Natural killer cell (primary cell): ENCODE measurements at places on chromosomes 1 and 21. TPM values are rescaled to one million over a fixed set of nuclear protein-coding genes. Genes with fewer than 3 reads are reported as not detected.

GRCh38 chr1:209647156-209647555, 5.1 kb downstream of the LAMB3 start:
- H3K27me3 ChIP-seq: no peaks in the 10 kb centered on the region
- H3K36me3 ChIP-seq: no peaks in the 10 kb centered on the region
- H3K27ac ChIP-seq: no peak overlapping the region
- no peak overlapping the region for H3K4me3 ChIP-seq

GRCh38 chr1:111535256-111536191, 32.1 kb upstream of the ADORA3 start:
- no peak for DNase-seq
- H3K4me3 ChIP-seq: no peak overlapping the region
- H3K27ac ChIP-seq: no peak overlapping the region
- no peaks in the 10 kb centered on the region for H3K4me1 ChIP-seq
- no peaks in the 10 kb centered on the region for H3K36me3 ChIP-seq

GRCh38 chr21:25115021-25115420, 492.3 kb downstream of the MRPL39 start:
- no peaks in the 10 kb centered on the region for H3K4me1 ChIP-seq
- H3K4me3 ChIP-seq: no peak overlapping the region
- DNase-seq: no peak

DNA sequence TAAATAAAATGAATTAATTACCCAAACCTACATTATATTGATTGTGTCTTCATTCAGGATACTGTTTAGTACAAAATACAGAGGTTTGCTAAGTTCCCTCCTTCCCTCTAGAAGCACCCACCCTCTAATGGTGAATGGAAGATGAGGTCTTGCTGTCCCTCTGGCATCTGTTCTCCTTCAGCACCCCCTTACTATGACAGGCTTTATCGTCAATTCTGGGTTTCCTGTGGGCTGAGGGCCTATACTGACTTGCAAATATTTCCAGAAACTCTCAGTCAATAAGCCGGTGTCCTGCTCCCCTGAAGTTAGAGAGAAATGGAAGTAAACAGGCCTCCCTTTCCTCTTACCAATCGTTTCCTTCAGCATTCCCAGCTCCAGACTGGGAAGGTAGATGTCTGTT, 13.2 kb downstream of the LAX1 start:
- H3K4me1 ChIP-seq: no peaks in the 10 kb centered on the region
- peaks cover 24% of the 10 kb centered on the region for H3K36me3 ChIP-seq
- H3K27ac ChIP-seq: no peak overlapping the region
- no peak for DNase-seq

DNA sequence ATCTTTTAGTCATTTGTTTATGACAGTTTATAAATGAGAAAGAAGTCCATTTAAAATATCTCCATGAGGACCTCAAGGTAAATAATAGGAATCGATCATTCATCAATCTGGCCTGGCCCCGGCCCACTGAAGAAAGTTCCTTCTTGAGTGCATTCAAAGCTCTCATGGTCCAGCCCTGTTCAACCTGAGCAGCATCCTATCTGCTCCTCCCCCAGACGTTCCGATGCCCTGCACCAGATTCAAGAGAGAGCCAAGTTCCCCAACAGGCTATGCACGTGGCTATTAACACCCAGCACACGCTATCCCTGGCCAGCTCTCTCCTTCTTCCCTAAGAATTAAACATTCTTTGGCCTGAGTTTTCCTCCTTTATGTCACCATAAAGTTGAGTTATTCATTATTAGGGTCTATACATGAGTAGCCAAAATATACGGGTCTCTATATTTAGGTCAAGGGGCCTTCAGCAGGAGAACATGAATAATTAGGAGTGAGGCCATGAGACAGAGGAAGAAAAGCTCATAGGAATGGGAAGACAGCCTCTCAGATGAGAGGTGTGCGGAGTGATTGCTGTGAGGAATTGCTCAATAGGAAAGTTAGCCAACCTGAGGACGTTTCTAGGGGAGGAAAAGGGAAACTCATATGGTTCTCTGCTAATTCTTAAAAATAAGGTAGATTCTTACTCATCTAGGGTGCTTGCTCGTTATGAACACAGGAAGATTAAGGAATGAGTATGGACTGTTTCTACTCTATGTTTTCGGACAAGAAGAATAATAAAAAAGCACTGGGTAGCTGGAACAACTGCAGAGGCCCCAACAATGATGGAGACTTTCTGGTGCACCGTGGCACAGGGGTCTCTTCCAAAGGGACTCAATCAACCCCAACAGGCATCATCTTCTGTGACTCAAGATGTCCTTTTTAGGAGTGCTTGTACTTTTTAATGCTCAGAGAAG, 23.6 kb downstream of the RUNX1 start:
- H3K36me3 ChIP-seq: peaks cover 9% of the 10 kb centered on the region
- DNase-seq: no peak
- no peaks in the 10 kb centered on the region for H3K27me3 ChIP-seq
- peak overlapping the region; percentile 85 for H3K27ac ChIP-seq

DNA sequence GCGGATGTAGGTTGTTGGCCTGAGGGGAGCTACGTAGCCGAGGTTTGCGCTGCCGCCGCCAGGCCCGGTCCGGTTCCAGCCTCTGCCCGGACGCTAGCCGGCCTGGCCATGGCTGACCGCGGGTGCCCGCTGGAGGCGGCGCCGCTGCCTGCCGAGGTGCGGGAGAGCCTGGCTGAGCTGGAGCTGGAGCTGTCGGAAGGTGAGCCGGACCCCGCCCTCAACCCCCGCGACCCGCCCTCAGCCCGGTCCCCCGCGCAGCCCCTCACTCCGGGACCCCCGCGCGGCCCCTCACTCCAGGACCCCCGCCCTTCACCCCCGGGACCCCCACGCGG, 299 bp downstream of the DIP2A start:
- DNase-seq: no peak
- peak overlapping the region; percentile 30 for H3K27ac ChIP-seq
- peak overlapping the region; percentile 52 for H3K4me3 ChIP-seq
- peaks cover 28% of the 10 kb centered on the region for H3K4me1 ChIP-seq

DNA sequence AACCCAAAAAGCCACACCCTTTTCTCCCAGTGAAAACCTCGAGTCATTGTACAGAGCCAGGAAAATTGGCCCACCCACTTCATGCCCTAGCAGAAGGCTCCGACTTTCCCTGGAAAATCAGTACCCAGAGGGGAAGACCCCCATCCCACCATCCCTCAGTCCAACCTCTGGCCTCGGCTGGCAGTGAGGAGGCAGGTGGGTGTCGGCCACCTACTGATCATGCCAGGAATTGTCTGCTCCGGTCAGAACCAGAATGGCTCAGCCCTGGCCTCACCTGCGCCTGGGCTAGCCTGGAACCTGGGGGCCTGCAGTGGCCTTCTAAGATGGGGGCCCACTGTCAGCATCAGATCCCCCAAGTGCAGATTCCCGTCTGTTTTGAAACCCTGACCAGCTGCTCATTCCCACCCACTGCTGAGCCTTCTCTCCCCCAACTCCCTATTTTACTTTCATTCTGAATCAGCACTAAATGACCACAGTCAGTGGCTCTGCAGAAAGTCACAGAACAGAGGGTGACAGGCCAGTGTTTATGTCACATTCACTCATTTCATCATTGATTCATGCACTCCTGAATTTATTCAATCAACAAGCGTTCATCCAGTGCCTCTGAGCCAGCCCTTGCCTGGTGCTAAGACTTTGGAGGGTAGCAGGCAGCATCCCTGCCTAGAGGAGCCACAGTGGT, 3.0 kb upstream of the S100A9 start:
- H3K27me3 ChIP-seq: peaks cover 2% of the 10 kb centered on the region
- no peaks in the 10 kb centered on the region for H3K36me3 ChIP-seq
- no peak for DNase-seq
- H3K4me1 ChIP-seq: peaks cover 7% of the 10 kb centered on the region
- no peak overlapping the region for H3K4me3 ChIP-seq

GRCh38 chr1:152110365-152110859, 4.8 kb downstream of the TCHH start:
- no peak for DNase-seq
- peaks cover 60% of the 10 kb centered on the region for H3K27me3 ChIP-seq
- H3K27ac ChIP-seq: no peak overlapping the region
- H3K36me3 ChIP-seq: no peaks in the 10 kb centered on the region
- peak overlapping the region; percentile 28 for H3K4me3 ChIP-seq

GRCh38 chr1:15299179-15299578, 52.2 kb downstream of the FHAD1 start:
- H3K27me3 ChIP-seq: no peaks in the 10 kb centered on the region
- H3K27ac ChIP-seq: no peak overlapping the region
- no peaks in the 10 kb centered on the region for H3K36me3 ChIP-seq
- peaks cover 12% of the 10 kb centered on the region for H3K4me1 ChIP-seq
- no peak overlapping the region for H3K4me3 ChIP-seq

GRCh38 chr1:171139890-171140289, 45.2 kb upstream of the FMO2 start:
- no peaks in the 10 kb centered on the region for H3K36me3 ChIP-seq
- DNase-seq: no peak
- H3K27me3 ChIP-seq: no peaks in the 10 kb centered on the region
- H3K27ac ChIP-seq: no peak overlapping the region

GRCh38 chr1:162145280-162145965, 75.9 kb downstream of the NOS1AP start:
- H3K4me3 ChIP-seq: no peak overlapping the region
- DNase-seq: no peak
- peaks cover 7% of the 10 kb centered on the region for H3K27me3 ChIP-seq

- peaks cover 5% of the 10 kb centered on the region for H3K27me3 ChIP-seq
- H3K36me3 ChIP-seq: no peaks in the 10 kb centered on the region
- H3K4me1 ChIP-seq: no peaks in the 10 kb centered on the region
- no peak overlapping the region for H3K4me3 ChIP-seq
These were observed 5.7 kb upstream of the ZNF697 start for GRCh38 chr1:119653839-119654170.

DNA sequence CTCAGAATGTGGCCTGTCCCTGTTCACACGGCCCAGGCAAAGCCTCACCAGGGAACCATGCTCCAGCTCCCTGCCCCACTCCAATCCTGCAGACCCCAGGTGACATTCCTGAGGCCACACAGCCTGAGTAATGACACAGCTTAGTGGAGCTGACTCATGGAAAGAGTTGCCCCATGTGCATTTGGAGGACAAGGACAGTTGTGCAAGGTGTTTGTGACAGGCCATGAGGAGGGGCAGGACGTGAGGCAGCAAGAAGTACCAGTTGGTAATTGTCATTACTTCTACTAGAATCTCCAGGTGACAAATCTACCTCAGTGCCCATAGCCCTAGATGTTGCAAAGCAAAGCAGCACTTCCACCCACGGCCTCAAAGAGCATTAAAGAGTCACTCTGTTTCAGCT, 15.2 kb downstream of the PRR9 start:
- H3K27ac ChIP-seq: no peak overlapping the region
- H3K36me3 ChIP-seq: no peaks in the 10 kb centered on the region
- no peaks in the 10 kb centered on the region for H3K27me3 ChIP-seq

- H3K4me3 ChIP-seq: no peak overlapping the region
- H3K27ac ChIP-seq: no peak overlapping the region
- no peaks in the 10 kb centered on the region for H3K36me3 ChIP-seq
These were observed 21.9 kb downstream of the ERRFI1 start for GRCh38 chr1:8004113-8004802.

DNA sequence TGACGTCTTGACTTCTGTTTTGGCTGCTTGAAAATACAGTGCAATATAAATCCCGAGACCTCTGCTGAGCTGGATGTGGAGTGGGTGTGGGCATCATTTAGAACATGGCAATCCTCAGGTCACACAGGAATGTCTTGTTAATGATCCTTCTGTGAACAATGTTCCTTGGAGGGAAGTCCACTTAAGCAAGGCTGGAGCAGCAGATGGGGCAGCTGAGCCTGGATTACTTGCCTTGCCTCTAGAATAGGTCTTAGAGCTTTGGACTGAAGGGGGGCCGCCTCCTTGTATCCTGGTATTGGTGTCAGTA, 926 bp upstream of the SCMH1 start:
- H3K4me3 ChIP-seq: peak overlapping the region; percentile 62
- H3K27ac ChIP-seq: no peak overlapping the region
- peaks cover 13% of the 10 kb centered on the region for H3K4me1 ChIP-seq
- no peak for DNase-seq
- no peaks in the 10 kb centered on the region for H3K36me3 ChIP-seq
- H3K27me3 ChIP-seq: no peaks in the 10 kb centered on the region

GRCh38 chr1:85314726-85315125, 38.3 kb upstream of the BCL10 start:
- no peak overlapping the region for H3K4me3 ChIP-seq
- H3K4me1 ChIP-seq: no peaks in the 10 kb centered on the region
- H3K27ac ChIP-seq: no peak overlapping the region
- no peak for DNase-seq
- no peaks in the 10 kb centered on the region for H3K36me3 ChIP-seq
- peaks cover 24% of the 10 kb centered on the region for H3K27me3 ChIP-seq

DNA sequence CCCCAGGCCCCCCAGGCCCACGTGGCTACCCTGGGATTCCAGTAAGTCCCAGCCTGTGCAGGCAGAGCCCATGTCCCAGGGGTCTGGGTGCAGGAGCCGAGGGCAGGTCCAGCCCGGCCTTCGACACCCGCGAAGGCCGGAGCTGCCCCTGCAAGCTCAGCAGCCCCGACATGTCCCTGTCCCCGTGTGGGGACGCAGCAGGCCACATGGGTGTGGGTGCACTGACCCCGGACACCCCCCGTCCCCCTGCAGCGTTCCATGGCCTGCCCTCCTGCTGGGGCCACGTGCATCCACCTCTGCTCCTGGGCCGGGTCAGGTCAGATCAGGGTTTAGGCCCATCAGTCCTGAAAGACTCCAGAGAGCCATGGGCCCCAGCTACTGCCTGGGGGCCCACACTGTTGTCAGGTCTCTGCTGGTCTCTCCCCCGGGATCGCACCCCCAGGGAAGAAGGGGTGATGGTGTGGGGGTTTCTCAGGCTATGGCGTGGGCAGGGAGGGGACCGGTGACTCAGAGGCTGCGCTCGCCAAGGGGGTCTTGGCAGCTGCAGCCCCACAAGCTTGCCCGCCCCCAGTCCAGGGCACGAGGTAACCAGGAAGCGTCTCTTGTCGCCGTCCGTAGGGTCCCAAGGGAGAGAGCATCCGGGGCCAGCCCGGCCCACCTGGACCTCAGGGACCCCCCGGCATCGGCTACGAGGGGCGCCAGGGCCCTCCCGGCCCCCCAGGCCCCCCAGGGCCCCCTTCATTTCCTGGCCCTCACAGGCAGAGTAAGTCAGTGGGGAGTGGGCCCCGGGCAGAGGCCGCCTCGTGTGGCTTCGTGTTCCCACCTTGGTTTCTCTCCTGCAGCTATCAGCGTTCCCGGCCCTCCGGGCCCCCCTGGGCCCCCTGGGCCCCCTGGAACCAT, 37.5 kb downstream of the SLC19A1 start:
- no peaks in the 10 kb centered on the region for H3K27me3 ChIP-seq
- no peak for DNase-seq
- no peaks in the 10 kb centered on the region for H3K36me3 ChIP-seq
- H3K4me3 ChIP-seq: no peak overlapping the region
- H3K27ac ChIP-seq: no peak overlapping the region
- H3K4me1 ChIP-seq: no peaks in the 10 kb centered on the region

PDIK1L gene
- 8.2 TPM for total RNA-seq

AKR1A1 gene
- 45.7 TPM for total RNA-seq

KPRP gene
- total RNA-seq: not detected

CCDC30 gene
- 4.5 TPM for total RNA-seq

CFHR5 gene
- total RNA-seq: not detected

BCL2L15 gene
- 1.5 TPM for total RNA-seq

KRTAP13-2 gene
- not detected for total RNA-seq
